Stimulated activated naive CD4-positive, alpha-beta T cell (primary cell): ENCODE measurements at places on chromosomes 13 and 19.

DNA sequence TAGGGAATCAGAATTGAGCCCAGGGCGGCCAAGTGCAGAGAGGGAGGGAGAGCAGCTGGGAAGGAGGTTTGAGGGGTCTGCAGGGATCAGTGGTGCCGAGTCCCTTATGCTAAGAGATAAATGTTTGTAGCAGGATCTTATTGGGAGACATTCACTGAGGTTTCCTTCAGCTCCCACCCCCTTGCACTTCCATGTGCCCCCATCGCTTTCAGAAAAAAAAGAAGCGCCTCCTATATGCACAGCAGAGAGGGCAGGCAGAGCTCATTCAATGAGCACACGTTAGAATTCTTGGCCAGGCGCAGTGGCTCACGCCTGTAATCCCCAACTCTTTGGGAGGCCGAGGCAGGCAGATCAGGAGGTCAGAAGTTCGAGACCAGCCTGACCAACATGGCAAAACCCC lies 28.0 kb downstream of the CYP4F2 start:
- no peak for DNase-seq

- DNase-seq = no peak
Observed at GRCh38 chr19:645912-646778, 6.5 kb downstream of the FGF22 start.

- no peak for DNase-seq
Observed at GRCh38 chr13:23509781-23510543, 60.2 kb upstream of the TNFRSF19 start.

DNA sequence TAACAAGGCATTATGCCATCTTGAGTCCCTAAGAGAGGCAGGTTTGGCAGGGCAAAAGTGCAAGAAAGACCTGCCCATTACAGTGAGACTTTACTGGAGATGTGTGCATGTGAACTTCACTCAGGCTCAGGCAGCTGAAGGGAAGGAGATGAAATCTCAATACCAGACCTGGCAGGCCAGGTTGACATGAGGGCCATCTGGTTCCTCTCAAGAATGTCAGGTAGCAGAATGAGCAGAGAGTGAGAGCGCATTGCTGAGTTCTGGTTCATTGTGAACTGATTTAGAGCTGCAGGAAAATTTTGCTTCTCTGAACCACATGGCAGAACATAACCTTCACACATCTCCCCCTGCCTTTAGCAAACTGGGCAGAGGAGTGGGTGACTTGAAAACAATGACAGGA lies 406.3 kb downstream of the GPC5 start:
- DNase-seq = no peak

DNA sequence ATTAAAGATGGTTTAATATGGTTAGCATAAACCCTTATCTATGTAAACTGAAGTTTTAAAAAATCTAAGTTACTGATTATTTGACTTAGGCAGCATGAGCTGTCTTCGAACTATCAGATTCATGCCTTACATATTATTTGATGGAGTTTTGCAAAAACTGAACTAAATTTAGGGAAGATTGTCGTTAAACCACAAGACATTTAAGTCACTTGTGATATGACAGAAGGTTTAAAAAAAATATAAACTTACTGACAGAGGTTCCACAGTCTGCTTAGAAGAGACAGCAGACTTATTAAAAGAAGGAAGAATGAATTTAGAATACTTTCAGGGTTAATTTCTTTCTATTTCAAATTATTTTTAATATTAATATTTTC lies 110.9 kb upstream of the FRY start:
- no peak for DNase-seq
